Endodermal cell (in vitro differentiated cells): ENCODE measurements at places on chromosomes 6 and 20.

- DNase-seq, result no peak
These were observed 185.1 kb upstream of the RAB32 start for GRCh38 chr6:146358431-146359046.

DNA sequence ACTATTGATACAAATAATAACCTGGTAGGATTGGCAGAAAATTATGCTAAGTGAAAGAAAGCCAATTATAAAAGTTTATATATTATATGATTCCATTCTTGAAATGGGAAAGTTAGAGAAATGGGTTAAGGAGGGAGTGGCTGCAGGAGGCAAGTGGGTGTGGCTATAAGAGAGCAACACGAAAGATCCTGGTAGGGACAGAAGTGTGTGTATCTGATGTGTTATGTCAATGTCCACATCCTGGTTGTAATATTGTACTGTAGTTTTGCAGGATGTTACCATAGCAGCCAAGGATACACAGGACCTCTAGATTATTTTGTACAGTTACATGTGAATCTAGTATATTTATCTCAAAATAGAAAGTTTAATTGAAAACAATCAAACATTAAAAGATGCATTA is 46.8 kb downstream of the SNX5 start:
- DNase-seq, result no peak

GRCh38 chr20:4165984-4166725 is 150.8 kb upstream of the RNF24 start:
- peak; percentile 79 for DNase-seq

- peak; percentile 82 for DNase-seq
These were observed at the start of gene SLC35D3 for GRCh38 chr6:136921936-136922684. Gene SLC35D3, plus strand, starts transcription at chr6:136922301. Its CDS starts 128 bp downstream, at chr6:136922429.

- no peak for DNase-seq
These were observed 484.0 kb upstream of the SOX4 start for GRCh38 chr6:21109391-21110178.

DNA sequence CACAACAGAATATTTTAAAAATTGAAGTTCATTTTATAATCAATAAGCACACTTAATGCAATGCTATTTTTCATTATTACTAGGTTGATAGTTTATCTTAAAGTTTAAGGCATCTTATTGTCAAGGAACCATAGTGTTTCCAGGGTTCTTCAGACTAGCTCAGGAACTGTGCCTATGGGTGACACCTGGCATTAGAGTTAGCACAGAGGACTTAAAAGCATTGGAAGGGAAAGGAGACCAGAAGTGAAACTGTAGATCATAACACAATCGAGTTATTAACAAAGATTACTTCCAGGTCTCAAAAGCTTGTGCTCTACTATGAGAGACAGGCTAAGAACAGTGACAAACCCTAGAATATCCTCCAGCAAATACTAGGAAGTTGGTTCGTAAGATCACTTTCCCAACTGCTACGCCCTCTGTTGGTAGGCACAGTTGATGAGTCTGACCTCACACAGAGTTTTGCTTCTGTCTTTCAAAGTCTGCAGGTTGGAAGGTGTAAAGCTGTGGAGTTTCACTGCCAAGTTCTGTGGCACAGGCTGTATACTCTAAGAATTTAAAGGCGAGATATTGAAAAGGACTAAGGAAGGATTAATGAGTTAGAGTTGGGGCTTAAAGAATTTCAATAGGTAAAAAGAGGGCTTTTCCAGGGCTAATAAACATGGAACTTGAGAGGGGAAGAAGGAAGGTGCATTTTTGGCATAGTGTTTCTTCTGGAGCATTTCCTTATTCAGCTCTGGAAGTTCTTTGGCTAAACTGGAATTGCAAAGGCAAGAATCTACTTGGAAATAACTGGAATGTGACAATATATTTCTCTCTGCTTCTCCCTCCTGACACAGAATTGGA is 531.3 kb upstream of the JAG1 start:
- DNase-seq, result peak; percentile 89

- no peak for DNase-seq
These were observed 48.4 kb upstream of the NCOA3 start for GRCh38 chr20:47453167-47453782.

GRCh38 chr20:57250607-57251343 is 15.7 kb downstream of the BMP7 start:
- peak; percentile 76 for DNase-seq
